ENCODE measurements at places on chromosomes 2 and 18.

- no peak for DNase-seq
These were observed 4.6 kb downstream of the SIX2 start for GRCh38 chr2:45004562-45005191.

DNA sequence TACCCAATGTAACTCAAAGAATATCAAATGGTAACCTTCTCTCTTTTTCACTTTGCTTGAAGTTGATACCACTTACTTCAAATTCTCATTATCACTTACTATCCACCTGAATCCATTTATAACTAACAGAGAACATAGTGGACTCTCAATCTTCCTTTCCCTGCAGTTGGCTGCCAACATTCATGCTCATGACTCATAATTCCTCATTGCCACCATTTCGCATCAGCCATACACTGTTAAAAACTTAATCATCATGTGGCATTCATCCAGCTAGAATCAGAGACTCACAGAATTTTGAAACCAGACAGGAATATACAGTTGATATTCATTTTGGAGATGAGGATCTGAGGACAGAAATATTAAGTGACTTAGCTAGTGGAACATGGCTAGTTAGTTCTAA, 56.8 kb downstream of the SLC4A10 start:
- no peak for DNase-seq

DNA sequence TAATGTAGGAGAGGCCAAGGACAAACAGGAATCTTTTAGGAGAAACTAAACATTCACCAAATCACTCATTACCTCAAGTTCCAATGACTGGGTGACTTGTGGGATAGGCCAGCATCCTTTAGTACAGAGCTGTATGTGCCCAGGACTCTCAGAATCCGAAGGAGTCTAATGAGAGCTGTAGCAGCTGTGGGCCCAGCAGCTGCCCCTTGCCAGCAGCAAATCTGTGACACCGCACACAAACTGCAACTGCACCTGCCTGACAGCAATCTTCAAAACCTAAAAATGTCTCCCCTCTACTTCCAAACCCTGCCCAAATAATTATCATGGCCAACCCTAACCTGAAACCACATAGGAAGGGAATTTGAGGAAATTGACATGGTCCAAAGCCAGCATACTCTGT, 44.5 kb upstream of the ACVR2A start:
- no peak for DNase-seq

GRCh38 chr2:66721776-66722175, 286.9 kb downstream of the MEIS1 start:
- DNase-seq, result no peak

DNA sequence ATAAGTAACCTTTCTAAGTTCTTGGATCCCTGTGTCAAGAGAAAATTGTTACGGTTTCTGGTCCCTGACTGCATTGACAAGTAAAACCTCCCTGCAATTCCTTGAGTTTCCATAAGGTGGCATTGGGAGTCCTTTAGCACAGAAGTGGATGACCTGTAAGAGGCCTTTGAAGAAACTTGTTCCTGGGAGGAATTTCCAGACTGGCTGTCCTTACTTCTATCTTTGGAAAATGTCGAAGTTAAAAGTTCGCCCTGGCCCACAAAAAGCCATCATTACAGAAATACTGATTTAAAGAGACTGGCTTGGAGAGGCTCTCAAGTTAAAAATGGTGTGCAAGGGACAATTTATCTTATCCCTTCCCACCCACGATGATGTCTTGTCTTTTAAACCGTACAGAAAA, 218.4 kb downstream of the CDH20 start:
- DNase-seq, result no peak

- no peak for DNase-seq
These were observed 22.1 kb upstream of the CATIP start for GRCh38 chr2:218334531-218334930.

DNA sequence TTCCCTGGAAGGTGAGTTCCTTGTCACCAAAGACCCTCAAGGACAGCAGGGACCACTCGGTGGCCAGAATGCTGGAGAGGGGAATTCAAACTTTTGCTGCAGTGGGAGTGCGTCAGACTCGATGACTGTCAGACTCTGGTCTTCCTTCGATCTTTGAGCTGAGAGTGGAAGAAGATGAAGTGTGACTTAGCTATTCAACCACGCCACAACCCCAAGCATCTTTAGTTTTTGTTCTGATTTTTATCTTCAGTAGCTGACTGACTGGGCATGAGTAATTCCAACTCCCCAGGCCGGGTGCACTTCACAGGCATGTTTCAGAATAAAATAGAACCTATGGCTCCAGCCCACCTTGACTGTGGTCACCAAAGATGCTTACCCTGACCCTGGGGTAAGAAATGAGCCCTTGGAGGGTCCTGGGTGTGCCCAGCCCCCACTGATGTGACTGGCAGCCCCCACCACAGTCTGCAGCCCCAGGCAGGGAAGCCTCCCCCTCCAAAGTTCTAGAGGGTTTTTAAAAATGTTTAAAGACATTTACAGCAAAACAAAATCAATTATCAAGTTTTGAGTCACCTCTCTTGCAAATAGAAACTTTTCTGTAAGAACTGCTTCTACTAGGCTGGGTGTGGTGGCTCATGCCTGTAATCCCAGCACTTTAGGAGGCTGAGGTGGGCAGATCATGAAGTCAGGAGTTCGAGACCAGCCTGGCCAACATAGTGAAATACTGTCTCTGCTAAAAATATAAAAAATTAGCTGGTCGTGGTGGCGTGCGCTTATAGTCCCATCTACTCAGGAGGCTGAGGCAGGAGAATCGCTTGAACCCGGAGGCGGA, 24.9 kb upstream of the YWHAQ start:
- DNase-seq, result peak; percentile 24
